ENCODE measurements at places on chromosomes 3 and 15.

DNA sequence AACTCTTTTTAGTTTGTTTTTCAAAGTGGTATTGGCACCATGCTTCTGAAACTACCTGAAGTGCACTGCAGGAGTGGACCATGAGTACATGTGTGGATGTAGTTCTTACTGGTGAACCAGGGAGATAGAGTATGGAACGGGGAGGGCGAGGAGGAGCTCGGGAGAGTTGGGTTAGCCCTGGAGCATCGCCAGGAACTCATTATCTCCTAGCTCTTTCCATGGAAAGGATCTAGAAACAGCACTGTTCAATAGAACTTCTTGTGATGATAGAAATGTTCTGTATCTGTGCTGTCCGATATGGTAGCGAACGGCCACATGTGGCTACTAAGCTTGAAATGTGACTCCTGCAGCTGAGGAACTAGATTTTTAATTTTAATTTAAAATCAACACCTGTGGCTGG lies 47.3 kb downstream of the VGLL4 start:
- DNase-seq: no peak

GRCh38 chr3:16844222-16844621 lies 40.5 kb upstream of the PLCL2 start:
- no peak for DNase-seq

- DNase-seq: no peak
Measured at GRCh38 chr15:42345504-42345903, 13.8 kb upstream of the CAPN3 start.

DNA sequence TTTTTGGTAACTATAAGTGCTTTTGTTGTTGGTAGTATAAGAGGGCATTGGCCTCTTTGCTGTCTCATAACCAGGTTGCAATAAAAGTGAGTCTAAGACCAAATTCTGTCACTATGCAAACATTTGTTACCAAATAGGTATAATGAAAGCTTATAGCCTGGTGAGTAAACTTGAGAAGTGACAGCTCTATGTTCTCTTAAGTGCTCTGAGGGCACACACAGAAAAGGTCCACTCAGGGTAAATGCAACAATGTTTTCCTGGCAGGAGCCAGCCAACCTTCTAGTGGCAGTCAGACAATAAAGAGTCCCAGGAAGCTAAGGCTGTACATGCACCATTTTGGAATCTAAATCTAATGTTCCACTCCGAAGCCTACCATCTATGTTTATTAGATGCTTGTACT lies 262.1 kb upstream of the TGFBR2 start:
- no peak for DNase-seq

- DNase-seq: no peak
Measured at GRCh38 chr3:109545746-109546145, 208.4 kb upstream of the DPPA4 start.

GRCh38 chr3:104032283-104032682 lies 1334.4 kb upstream of the ALCAM start:
- no peak for DNase-seq

DNA sequence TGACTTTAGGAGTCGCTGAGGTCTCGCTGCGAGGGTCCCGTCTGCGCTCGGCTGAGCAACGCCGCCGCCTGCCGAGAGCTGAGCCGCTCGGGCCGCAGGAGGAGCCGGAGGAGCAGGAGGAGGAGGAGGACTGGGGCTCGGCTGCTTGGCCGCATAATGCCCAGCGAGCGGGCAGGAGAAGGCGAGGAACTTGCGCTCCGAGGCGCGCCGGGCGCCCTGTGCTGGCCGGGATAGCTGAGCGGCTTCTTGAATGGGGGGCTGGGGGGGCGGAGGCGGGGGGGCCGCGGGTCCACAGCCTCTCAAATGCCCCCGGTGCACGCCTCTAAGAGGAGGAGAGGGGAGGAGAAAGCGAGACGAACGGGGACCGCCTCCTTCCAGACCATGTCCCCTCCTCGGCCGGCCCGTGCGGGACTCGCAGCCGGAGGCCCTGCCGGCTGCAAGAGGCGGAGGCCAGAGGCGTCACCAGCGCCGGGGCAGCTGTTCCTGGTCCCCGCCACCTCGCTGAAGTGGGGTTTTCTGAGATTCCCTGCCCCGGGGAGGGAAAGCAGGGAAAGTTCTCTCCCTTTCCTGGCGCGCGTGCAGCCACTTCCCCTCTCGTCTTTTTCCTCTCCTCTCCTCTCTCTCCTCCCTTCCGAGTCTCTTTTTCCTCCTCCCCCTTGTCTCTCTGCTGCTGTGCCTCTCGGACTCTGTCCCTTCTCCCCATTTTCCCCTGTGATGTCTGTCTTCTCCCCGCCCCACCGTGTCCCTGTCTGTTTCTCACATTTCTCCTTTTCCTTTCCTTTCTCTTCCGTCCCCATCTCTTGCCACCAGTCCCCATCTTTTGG lies at the start of gene ADAMTS9:
TSS of gene ADAMTS9 (minus strand) at position 220 of the 824 bp plus-strand sequence. CDS start 343 bp downstream, outside the sequence.
- no peak for DNase-seq

DNA sequence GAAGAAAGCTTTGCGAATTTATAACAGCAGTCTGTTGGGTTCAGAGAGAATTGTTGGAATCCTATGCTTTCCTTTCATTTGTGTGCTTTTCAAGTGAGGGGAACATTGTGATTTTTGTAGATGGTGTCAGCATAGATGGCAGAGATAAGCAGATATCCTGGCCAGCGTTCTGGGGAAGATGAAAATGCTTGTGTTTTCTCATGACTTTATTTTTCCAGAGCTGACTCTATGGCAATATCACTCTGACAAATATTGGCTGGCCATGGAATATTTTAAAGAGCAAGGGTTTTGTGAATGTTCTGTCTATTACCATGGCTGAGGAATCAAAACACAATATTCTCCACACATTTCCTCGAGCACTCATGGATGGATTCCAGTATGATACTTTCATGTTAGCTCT lies 108.8 kb downstream of the MITF start:
- DNase-seq: no peak

DNA sequence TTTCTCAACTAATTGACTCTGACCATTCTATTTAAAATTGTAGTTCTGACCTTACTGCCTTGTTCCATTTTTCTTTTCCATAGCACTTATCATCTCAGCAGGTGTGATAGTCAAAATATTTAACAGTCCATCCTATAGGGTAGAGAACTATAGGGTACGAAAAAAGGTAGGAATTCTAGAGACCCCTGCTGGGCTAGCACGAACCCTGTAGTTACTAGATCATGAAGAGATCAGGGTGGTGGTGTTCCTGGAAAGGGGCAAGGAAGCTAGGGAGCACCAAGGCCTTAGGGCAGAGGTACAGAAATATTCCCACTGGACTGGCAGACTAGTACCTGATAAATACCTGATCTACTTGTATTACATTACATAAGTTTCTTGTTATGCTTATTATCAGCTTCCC lies 31.9 kb upstream of the XIRP1 start:
- DNase-seq: no peak

DNA sequence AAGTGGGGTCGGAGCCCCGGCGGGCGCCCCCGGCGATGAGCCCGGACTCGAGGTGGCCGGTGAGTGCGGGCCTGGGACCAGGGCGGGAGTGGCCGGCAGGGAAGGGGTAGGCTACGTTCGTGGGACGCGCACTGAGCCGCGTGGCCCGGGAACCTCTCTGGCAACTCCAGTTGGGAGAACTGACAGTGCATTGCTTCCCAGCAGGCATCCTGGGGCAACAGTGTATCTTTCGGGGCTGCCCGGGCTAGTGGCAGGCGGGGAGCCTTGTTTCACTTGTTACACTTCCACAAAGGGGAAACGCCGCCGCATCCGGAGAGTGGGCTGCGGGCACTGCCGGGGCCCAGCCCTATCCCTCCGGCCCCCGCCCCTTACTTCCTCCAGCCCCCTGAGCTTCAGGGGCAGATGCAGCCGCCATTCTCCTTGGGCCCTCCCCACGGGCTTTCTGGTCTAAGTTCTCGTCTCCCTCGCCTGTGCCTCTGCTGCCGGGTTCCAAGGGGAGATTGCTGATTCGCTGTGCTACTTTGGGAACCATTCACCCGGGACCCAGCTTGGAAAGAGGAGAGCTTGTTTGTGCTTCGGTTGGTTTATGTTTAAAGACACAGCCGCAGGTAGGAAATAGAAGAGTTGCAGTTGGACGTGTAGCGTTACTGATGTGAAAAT lies 675 bp downstream of the BRPF1 start:
- DNase-seq: peak; percentile 20

DNA sequence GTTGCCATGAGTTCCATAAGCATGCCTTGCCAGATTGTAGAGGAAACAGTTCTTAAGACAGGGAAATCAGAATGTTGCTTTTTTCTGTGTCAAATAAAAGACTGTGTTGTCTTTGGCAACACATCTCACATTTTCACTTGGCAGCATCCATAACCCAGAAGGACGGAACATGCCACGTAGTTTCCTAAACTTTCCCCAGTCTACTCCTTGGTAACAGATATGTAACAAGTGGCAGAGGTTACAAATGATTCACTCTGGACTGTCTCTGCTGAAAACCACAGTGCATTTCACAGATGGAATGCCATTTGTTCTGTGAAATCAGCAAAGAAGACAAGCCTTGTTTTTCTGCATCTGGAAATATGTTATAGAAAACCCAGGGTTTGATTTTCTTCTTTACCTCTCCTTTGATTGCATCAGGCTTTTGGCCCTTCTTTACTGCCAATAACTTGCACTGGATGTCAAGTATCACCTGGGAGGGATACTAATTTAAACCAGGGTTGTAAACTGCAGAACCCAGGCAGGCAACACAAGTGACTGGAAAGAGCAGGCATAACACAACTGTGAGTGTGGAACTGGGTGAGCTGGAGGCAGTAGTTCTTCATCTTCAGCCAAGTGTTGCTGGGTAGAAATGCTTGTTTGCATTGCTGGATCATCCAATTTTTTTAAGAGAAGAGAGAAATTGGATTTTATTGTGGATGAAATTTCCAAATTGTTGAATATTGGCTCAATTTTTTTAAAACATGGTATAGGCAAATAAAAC lies 124.4 kb upstream of the FOXB1 start:
- DNase-seq: no peak

DNA sequence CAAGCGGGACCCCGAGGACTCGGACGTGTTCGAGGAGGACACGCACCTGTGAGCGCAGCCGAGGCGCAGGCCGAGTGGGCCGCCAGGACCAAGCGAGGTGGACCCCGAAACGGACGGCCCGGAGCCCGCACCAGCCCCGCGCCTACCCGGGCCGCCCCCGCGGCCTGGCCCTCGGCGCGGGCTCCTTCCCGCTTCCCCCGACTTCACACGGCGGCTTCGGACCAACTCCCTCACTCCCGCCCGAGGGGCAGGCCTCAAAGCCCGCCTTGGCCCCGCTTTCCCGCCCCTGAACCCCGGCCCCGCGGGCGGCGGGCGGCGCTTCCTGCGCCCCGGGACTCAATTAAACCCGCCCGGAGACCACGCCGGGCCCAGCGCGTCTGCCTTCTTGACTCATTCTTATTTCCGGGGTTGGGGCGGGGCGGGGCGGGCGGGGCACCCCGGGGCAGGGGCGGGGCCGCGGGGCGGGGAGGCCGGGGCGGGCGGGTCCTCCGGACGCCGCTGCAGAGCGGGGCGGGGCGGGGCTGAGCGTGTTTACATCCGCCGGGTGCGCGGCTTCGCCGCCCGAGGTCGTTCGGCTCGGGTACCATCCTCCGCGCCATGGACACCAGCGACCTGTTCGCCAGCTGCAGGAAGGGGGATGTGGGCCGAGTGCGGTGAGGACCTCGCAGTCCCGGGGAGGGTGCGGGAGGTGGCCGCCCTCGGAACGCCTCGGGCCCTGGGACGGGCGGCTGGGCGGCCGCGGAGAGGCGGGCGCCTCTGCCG lies at the start of gene ABTB1:
TSS of gene ABTB1 (plus strand) at position 524 of the 762 bp plus-strand sequence. CDS start at position 598, 74 bp downstream.
- peak; percentile 75 for DNase-seq

- no peak for DNase-seq
Measured at GRCh38 chr3:35708394-35709271, 69.3 kb downstream of the ARPP21 start.

GRCh38 chr3:122391681-122392446 lies 7.9 kb downstream of the FAM162A start:
- no peak for DNase-seq

DNA sequence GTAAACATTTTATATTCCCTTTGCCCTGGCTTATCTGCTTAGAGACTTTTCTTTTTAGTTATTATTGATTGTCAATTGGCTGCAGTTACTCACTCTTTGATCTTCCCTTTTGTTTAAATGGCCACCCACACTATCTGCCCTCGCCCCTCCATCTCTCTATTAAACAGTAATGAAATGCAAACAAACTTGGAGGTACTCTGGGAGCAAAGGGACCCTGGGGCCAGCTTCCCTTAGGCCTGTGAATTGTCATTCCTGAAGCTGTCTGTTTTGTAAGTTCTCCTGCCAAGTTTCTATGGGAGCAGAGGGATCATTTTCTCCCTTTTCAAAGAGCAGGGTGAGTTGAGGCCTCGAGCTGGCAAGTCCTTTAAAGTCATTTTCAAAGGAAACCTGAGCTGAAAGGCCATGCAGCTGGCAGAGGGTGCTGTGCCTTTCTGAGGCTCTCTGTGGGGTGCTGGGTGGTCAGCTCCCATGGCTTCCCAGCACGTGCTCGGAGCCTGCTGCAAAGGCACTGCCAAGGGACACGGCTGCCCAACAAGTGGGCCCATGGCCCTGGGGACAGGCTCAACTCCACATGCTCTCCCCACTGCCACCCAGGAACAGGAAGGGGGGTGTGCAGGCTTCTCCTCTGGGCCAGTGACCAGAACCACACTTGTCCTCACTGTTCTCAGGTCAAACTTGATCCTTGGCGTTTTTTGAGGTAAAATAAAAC lies 17.4 kb upstream of the RTP2 start:
- DNase-seq: no peak

Data from stimulated activated CD4-positive, alpha-beta T cell treated with anti-CD3 and anti-CD28 coated beads, Interleukin-1b, Interleukin-23, amount 100 ng/mL, for 1 hour (primary cell).